ENCODE measurements at places on chromosomes 1 and 21.

GRCh38 chr1:232477728-232478127 lies 152.2 kb downstream of the SIPA1L2 start:
- peak; percentile 11 for DNase-seq

DNA sequence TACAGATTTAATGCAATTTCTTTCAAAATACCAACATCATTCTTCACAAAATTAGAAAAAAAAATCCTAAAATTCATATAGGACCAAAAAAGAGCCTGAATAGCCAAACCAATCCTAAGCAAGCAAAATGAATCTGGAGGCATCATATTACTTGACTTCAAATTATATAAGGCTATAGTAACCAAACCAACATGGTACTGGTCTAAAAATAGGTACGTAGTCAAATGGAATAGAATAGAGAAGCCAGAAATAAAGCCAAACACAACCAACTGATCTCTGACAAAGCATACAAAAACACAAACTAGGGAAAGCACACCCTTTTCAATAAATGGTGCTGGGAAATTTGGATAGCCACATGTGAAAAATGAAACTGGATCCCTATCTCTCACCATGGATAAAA lies 112.3 kb upstream of the TSPAN2 start:
- no peak for DNase-seq

DNA sequence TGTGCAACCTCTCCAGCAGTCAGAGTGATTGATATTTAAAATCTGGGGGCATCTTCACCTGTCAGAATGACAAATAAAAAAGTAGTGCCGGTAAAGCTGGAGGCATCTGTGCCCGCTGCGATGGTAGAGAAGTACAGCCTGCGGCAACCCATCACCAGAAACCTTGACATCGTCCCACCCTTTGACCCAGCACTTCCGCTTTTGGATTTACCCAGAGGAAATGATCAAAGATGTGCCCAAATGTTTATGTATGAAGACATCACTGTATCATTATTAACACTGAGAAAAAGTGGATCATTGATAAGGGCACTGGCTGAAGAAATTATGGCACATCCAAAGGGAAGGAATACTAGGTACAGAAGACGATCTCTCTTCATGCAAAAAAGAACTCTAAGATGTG lies 96.0 kb downstream of the PGBD5 start:
- no peak for DNase-seq

DNA sequence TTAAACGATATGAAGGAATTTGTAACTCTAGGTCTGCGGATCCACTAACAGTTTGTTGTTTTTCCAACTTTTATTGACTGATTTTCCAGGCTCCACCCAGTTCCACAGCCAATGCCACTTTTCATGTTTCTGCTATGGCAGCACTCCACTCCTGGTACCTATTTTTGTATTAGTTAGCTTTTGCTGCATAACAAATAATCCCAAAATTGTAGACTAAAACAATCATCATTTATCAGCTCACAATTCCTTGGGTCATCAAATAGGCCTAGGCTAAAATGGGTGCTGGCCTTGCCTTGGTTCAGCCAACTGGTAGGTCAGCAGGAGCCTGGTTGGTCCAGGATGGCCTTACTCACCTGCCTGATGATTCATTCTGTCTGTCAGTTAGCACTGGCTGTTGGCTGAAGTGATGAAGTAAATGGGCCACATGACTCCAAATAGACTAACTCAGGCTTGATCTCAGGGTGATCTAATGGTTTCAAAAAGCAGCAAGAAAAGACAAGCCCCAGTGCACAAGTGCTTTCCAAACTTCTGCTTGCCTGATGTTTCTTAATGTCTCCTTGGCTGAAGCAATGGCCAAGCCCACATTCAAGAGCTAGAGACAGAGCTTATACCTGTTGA lies 3.2 kb upstream of the C8B start:
- no peak for DNase-seq

DNA sequence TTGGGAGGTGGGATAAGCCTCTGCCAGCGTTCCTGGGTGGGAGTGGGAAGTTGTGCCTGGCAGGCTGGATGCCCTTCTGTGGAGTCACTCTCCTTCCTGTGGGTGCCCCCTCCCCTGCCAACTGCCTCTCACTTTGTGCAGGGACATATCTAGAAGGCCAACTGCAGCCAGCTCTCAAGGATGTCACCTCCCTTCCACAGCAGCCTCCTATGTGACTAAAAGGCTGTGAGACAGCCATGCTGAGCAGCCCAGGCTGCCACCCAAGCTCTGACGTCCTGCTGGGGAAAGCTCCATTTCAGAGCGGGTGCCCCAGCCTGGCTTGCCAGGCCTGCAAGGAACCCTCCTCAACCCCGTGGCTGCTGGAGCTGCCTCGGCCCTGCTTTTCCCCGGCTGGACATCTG lies 19.6 kb upstream of the SLC26A9 start:
- DNase-seq: no peak

DNA sequence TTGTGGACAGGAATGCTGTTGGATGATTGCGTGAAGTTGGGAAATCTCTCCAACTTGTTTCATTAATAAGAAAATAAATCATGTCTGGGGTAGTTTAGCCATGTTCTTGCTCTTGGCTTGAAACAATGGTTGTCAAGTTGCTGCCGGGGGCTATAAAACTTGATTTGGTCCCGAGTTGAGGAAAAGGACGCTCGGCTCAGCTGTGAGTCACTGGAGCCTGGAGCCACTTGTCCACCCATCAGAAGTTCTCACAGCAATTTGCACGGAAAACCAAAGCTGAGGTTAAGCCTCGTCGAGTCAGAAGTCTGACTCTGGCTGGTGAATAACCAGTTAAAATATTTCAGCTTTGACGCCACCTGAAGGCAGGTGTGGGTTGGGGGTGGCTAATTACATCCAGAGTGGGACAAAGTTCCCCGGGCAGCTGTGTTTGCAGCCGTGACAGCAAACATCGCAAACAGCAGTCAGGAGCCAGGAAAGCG lies 19.7 kb upstream of the RIPK4 start:
- no peak for DNase-seq

DNA sequence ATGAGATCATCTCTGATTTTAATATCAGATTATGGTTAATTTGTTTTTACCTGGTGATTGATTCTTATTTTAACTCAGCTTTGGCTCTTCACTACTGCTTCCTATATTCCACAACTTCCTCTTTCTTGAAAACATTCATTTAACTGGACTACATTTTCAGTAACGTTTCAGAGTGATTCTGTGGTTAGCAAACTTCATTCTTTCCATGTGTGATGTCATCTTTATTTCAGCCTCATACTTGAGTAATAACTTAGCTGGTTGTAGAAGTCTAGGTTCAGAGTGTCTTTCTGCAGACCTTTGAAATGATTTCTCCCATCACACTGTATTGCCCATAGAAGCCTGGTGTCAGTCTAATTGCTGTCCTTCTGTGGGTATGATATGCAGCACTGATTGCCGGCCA lies 36.0 kb upstream of the SLC35F3 start:
- no peak for DNase-seq

DNA sequence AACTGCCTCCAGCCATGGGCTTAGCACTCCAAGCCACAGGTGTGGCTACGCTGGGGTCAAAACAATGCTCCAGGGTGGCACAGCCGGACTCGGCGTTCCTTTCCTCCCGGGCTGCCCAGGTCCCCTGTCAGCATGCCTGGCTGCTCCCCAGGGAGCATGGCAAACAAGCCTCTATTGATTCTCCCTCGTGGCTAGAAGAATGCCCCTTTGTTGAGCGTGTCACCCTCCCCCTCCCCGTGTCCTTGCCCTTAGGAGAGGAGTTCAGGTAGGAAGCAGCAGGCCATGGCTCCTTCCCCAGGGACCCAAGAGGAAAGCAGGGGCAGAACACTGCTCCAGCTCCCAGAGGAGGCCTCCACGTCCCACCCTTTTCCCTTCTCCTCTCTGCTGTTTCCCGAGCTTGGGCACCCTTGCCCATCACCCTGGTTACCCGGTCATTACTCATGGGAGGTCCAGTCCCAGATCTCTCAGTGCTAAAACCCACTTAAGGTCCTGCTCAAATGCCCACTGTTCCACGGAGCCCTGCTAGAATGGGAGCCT lies 57.4 kb upstream of the CITED4 start:
- no peak for DNase-seq

DNA sequence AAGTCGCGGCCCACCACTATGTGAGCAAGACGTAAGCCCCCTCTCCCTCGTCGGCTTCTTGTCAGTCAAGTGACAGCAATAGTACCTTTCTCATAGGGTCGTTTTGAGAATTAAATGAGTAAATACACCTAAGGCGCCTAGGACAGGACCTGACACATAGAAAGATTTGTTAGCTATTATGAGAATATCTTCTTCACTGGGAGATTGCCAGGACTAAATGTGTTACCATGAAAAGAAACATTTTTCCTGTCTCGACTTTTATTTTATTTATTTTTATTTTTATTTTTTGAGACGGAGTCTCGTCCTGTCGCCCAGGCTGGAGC lies 798 bp downstream of the PMF1 start:
- DNase-seq: no peak

DNA sequence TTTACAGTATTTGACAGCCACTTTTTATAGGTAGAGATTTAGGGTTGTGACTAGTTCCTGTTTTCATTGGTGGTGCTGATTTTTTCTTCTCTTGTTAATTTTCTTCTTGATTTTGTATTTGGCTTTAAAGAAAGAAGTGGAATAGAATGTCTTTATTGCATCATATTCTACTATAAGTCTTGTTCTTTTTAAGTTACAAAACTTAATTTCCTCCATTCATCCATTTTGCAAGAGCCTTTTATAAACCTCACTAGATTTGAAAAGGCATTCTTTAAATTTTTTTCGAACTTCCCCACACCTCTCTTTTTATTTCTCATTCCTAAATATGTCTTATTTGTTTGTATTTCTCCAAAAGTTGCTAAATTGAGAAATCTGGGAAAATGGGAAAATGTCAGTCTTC lies 1368.6 kb upstream of the ADGRL4 start:
- no peak for DNase-seq

DNA sequence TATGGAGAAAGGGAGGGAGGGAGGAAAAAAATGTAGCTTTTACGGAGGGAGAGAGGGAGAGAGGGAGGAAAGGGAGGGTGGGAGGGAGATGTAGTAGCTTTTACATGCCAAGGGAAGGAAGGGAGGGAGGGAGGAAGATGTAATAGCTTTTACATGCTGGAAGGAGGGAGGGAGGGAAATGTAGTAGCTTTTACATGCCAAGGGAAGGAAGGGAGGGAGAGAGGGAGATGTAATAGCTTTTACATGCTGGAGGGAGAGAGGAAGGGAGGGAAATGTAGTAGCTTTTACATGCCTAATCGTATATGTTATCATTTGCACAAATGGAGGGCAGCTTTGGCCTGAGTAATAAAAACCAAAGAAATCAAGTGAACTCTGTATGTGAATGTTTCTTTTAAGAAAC lies 35.6 kb downstream of the EEIG2 start:
- DNase-seq: peak; percentile 14

GRCh38 chr21:28818663-28819278 lies 173.9 kb downstream of the LTN1 start:
- no peak for DNase-seq

DNA sequence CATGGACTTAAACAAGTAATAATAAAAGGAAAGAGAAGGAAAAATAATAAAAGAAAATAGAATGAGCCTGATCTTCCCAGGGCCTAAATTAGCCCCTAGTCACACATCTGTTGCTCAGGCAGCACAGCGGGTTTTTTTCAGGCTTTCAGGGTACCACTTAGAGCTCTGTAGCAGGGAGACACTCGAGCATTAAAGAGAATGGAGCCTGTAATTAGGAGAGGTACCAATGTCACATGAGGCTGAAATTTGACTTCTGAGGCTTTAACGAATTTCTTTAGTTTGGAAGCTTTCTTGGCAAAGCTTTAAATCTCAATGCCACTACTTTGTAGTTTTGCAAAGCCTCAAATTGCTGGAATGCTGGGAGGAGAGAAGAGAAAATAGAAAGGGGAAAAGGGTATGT lies 116.3 kb downstream of the AK5 start:
- DNase-seq: no peak

GRCh38 chr1:41558761-41559171 lies 74.3 kb upstream of the EDN2 start:
- no peak for DNase-seq

- peak; percentile 80 for DNase-seq
Observed at GRCh38 chr1:229848752-229849677, 218.0 kb upstream of the GALNT2 start.

DNA sequence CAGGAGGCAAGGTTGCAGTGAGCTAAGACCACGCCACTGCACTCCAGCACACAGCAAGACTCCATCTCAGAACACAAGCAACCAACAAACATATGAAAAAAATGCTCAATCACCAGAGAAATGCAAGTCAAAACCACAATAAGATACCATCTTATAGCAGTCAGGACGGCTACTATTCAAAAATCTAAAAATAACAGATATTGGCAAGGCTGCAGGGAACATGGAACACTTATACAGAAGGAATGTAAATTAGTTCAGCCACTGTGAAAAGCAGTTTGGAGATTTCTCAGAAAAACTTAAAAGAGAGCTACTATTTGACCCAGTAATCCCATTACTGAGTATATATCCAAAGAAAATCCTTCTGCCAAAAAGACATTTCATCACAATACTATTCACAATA lies 27.6 kb upstream of the POGK start:
- no peak for DNase-seq

- no peak for DNase-seq
Observed at GRCh38 chr1:226497991-226498639, 50.4 kb upstream of the STUM start.

DNA sequence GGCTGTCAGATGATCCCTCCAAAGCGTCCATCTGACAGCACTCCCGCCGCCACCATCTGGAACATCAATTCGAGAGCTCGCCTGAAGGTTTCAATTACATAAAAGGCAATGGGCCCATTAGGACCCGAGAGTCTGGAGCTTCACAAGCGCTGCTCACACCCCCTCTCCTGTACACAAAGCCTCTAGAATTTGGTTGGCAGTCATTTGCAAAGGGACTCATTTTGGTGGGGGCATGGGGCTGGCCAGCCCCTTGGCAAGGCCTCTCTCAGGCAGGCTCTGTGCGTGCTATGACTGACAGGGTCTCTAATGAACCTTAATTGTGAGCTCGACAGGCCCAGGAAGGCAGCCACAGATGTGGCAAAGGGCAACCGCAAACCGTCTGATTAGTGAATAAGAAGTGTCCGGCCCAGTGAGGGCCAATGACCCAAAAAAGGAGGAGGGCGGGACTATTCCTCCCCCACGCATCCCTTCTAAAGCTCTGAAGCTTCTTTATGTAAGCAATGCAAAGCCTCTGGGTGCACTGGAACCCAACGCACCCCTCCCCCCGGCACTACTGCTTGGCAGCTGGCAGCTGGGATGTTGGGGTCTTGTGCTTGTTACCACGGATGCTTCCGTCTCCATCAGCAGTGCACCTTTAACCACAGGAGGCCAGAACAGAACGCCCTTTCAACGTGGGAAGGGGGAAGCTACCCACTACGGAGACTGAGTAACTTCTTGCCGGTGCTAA lies 79.4 kb downstream of the CAPZB start:
- peak; percentile 92 for DNase-seq

GRCh38 chr1:151612501-151613281 lies 841 bp downstream of the SNX27 start:
- DNase-seq: peak; percentile 55

Measured in NCI-H82 (cell line).